ENCODE measurements at places on chromosomes 6 and 20. TPM values are rescaled to one million over a fixed set of nuclear protein-coding genes. Genes with fewer than 3 reads are reported as not detected.

Gene UBE2V1
- total RNA-seq = 158 TPM

Gene TMEM170B
- 3.2 TPM for total RNA-seq

Gene SLC35F1
- not detected for total RNA-seq

Gene BTN1A1
- total RNA-seq = 0.74 TPM

Gene VPS52
- 100 TPM for total RNA-seq

Gene HLA-DOB
- total RNA-seq = 109 TPM

Gene THBD
- not detected for total RNA-seq

Gene SH3BGRL2
- not detected for total RNA-seq

Gene ADGRG6
- not detected for total RNA-seq

Gene SCUBE3
- not detected for total RNA-seq

Gene GRIK2
- not detected for total RNA-seq

Gene MUC21
- not detected for total RNA-seq

Gene HSPA12B
- total RNA-seq = not detected

Gene RPP21
- 50.6 TPM for total RNA-seq

Gene CYP24A1
- total RNA-seq = not detected

Gene SLC22A16
- not detected for total RNA-seq

Gene TMEM200A
- 0.37 TPM for total RNA-seq

Gene RBBP8NL
- not detected for total RNA-seq

Gene PCSK2
- not detected for total RNA-seq

Gene SMOC2
- total RNA-seq = 0.51 TPM

Gene RIPOR2
- total RNA-seq = 430 TPM

Gene TMEM217
- 1.2 TPM for total RNA-seq

Gene C2
- total RNA-seq = 3.4 TPM

Gene PCK1
- total RNA-seq = not detected

Gene SPATS1
- not detected for total RNA-seq
